Activated CD4-positive, CD25-positive, alpha-beta regulatory T cell treated with anti-CD3 and anti-CD28 coated beads, Interleukin-2, amount 50 U/mL, for 16 hours (primary cell): ENCODE measurements at places on chromosomes 11 and 22.

DNA sequence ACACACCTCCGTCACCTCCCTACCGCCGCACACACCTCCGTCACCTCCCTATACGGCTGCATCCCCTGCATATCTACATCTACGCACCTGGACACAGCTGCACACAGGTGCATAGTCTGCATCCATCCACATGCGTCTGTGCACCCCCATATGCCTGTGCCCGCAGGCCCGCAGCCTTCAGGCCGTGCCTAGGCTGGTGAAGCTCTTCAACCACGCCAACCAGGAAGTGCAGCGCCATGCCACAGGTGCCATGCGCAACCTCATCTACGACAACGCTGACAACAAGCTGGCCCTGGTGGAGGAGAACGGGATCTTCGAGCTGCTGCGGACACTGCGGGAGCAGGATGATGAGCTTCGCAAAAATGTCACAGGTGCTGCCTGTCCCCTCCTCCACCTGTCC is 4.8 kb downstream of the PKP3 start:
- no peak for DNase-seq

DNA sequence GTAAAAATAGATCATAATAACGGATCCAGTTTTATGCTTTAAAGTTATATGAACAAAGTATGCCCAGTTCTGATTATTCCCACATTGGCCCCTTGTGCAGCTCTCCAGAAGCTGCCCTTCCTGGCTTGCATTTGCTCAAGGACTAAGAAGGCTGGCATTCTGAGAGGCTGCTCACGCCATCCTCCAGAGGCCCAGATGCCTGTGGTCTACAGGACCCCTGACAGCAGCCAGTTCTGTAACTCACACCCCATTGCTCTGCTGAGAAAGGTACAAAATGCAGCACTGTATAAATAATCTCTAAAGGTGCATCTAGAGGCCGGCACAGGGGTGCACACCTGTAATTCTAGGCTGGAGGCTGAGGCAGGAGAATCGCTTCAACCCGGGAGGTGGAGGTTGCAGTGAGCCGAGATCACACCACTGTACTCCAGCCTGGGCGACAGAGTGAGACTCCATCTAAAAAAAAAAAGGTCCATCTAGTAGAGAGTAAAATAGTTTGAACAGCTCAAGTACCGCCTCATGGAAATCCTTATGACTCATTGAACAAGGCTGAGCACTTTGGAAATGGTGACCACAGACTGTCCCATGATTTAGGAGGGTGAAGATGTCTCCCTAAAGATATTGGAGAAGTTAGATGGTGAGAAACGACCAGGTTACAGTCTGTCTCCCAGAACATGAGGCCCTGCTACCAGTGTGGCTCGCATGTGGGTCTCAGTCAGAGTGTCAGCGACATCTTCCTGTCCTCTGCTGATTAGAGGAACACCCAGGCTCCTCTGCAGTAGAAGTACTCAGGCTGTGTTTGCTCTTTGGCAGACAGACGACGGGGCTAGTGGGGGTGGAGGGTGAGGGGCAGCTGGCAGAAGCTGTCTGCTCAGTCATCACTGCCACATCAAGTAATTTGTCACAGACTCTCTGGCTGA is 56.3 kb downstream of the KREMEN1 start:
- no peak for DNase-seq

GRCh38 chr11:128872594-128872993 is 5.5 kb upstream of the KCNJ1 start:
- DNase-seq, result no peak

GRCh38 chr22:24427500-24428164 is at the start of gene ADORA2A:
Gene ADORA2A (plus strand): TSS chr22:24427599. CDS start chr22:24433405, 5,806 bp downstream.
- DNase-seq, result peak; percentile 69

DNA sequence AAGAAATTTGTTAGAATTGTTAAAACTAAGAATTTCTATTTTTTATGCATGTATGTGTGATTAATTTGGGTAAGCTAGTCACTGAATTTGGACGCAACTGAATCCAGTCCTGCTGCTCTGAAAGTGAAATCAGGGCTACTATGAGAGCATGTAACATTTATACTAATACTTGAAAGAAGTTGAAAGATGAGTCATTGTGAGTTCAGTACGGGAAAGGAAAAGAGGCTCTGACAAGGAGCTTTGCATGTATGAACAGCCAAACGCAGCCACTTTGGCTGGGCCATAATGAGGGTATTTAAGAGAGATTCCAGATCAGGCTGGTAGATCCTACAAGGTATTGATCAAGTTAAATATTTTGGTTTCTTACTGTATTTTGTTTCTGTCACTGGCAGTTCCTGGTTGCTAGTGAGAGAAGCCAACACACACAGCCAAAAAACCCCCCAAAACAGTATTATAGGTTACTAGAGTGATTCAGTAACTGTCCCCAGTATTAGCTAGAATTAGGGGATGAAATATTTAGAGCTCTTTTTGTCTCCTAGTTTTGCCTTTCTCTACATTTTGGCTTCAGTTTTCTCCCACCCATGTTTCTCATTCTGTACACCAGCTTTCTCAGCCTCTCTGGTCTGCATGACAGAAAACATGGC is 14.1 kb downstream of the AASDHPPT start:
- no peak for DNase-seq
